MV-4-11 (cell line): ENCODE measurements at places on chromosomes 16 and 17.

DNA sequence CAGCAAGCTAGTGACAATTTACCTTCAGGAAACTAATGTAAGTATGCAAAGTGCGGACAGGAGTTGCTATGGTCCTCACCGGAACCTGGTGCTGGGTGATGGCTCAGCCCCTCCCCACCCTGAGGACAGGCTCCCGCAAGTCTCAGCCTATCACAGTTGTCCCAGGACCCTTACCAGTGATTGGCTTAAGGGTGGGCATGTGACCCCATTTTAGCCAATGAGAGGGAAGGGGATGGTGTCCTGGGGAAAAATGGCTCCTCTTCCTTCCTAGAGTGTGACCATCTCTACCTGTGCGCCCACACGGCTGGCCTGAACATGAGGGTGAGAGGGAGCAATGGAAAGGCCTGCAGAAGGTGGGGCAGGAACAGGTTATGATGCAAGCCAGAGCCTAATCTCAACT lies 80.4 kb downstream of the C16orf78 start:
- DNase-seq: no peak

DNA sequence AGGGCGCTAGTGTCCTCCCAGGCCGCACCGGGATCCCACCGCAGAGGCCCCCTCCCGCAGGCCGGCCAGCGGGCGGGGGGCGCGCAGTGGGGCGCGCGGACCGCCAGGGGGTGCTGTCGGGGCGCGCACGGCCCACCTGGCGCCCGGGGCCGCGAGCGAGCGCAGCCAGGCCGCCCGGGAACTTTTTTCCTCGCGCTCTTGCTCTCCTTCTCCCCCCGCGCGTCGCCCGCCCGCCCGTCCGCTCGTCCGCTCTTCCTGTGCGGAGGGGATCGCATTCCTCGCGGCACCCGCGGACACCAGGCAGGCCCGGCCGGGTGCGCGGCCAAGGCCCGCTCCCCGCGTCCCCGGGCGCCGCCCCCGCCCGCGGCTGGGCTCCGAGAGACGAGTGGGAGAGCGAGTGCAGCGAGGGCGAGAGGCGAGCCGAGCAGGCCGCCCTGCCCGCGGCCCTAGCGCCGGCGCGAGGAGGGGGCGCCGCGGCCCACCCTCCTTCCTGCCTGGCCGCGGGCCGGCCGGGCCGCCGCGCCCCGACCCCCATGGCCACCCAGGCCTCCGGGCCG lies at the start of gene RAI1:
TSS of gene RAI1 (plus strand) at position 272 of the 557 bp plus-strand sequence. CDS start 111,491 bp downstream, outside the sequence.
- peak; percentile 47 for DNase-seq

DNA sequence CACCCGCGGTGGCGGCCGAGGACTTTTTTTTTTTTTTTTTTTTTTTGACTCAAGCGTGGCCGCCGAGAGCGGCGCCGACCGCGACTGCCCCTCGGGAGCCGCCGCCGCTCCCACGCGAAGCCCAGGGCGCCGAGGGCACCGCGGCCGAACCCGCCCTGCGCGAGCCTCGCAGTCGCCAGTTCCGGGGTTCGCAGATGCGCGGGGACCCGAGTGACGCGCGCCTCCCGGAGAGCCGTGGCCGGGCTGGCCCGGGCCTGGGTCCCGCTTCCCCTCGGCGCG lies 1.1 kb downstream of the METRNL start:
- no peak for DNase-seq

DNA sequence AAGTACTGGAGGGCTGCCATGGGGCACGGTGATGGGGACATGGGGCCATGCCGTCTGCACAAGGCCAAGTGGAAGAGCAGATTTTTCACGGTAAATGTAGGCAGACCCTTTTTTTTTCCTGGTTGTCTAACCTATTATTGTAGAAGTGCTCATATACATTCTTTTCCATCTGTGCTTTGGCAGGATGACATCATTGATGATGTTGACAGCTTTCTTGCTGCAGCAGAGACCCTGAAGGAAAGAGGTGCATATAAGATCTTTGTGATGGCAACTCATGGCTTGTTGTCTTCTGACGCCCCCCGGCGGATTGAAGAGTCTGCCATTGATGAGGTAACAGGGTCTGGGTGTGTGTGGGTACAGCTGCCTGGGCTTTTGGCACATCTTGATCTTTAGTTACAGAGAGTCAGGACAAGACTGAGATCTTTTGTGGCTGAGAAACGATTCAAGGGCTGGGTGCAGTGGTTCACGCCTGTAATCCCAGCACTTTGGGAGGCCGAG lies 23.3 kb upstream of the SLC5A10 start:
- DNase-seq: no peak

- DNase-seq: peak; percentile 58
Measured at GRCh38 chr16:84699712-84700445, at the start of gene USP10. USP10 (plus strand) TSS chr16:84700000; CDS start chr16:84700091, 91 bp downstream.

DNA sequence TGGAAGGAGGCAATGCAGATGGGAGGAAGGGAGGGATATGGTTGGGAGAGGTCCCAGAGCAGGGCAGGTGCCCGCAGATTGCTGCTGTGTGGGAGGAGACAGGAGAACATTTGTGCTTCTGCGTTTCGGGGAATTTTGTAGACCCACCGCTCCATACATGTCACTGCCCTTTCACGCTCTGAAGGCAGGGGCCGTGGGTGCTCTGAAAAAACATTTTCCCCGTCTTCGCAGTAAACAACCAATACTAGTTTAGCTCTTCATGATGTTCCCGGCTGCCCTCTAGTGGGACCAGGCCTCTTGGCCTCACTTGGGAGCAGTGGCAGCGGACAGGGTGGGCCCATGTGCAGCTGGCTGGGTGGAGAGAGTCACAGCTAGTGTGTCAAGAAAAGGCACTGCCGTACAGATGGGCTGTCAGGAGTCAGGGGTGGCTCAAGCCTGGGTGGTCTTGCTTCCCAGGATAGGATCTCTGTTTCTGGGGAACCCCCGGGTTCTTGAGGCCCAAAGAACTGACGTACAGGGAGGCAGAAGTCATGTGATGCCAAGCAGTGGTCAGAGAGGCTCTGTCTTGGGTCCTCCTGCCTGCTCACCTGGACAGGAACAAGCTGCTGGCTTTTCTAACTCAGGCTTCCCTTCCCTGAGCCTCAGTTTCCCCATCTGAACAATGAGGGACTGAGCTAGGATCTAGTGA lies 46.5 kb upstream of the CPNE2 start:
- peak; percentile 11 for DNase-seq

DNA sequence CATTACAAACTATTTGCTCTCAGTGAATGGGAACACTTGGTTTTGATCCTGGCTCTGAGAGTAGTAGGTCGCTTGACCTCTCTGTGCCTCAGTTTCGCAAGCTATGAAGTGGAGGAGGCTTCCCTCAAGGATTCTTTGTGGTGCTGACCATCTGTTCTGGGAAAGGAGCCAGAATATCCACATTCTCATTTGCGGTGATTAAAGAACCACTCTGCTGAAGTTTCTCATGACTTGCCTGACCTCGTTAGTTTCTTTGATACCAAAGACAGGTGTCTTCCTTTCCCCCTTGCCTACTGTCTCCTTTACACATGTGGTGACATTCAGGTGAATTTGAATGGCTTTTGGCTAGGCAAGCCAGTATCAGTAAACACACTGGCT lies 116.0 kb downstream of the SNX29 start:
- DNase-seq: peak; percentile 13

DNA sequence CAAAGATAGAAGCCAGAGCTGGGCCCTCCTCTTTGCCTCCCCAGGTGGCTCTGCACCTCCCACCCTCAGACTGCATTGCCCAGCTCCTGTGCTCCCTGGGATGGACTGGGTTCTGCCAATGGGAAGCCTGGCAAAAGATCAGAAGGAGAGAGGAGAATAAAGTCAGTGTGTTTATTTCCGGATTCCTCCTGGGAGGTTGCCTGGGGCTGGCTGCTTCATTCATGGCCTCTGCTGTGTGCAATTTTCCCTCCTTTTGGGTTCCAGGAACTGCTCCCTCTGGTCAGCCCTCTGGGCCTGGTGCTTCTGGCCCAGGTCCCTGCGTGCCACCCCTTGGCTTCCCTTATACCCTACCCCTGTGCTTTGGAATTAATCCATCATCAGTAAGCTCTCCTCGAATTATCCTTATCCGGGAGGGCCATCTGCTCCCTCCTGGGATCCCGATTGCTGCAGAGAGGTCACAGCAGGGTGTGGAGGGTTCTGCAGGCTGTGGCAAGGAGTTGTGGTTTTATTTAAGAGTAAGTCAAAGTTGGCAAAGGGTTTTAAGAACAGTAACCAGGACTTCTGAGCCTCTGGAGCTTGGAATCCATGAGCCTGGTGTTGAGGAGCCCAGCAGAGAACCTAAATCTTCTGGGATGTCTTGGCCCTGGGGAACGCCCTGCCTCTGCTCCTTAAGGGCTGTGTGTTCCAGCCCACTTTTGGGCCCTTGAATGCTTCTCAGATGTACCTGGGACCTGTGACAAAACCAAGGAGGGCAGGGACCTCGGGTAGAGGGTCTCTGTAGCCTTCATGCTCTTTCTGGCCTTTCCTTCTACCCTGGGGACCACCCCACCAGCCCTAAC lies 8.2 kb upstream of the MMP2 start:
- DNase-seq: no peak

DNA sequence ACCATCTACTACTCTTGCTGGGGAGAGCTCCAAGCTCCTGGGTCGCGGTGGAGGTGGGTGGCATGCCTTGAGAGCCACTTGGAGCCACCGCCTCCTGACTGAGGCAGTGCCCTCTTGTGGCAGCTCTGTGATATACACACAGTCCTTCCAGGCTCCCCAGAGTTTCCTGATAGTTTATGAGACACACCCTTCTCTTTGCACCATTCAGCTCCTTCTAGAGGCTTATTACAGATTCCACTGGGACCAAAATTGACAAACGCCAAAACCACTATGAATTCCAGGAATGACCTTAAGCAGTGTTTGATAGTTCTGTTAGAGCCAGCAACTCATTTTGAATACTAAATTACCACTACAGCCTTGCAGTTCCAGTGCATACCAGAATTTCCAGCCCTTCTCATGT lies 170.1 kb upstream of the CDH13 start:
- peak; percentile 42 for DNase-seq

DNA sequence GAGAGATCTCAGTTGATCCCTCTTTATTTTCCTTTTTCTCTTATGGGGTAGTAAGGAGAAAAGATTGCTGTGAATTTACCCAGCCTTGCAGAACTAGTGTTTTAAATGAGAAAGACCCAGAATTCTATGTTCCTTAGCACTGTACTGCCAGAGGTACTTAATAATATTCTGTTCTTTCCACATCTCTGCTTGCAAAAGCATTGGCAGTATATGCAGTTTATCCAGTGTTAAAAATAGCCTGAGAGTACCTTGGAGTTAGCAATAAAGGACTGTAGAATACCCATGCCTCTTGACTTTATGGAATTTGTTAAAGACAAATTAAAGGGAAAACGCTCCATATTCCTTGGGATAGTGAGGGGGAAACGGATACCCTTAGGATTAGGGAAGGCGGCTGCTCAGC lies 11.9 kb downstream of the SLC7A6 start:
- no peak for DNase-seq
